ENCODE measurements at places on chromosomes 3 and 15.

DNA sequence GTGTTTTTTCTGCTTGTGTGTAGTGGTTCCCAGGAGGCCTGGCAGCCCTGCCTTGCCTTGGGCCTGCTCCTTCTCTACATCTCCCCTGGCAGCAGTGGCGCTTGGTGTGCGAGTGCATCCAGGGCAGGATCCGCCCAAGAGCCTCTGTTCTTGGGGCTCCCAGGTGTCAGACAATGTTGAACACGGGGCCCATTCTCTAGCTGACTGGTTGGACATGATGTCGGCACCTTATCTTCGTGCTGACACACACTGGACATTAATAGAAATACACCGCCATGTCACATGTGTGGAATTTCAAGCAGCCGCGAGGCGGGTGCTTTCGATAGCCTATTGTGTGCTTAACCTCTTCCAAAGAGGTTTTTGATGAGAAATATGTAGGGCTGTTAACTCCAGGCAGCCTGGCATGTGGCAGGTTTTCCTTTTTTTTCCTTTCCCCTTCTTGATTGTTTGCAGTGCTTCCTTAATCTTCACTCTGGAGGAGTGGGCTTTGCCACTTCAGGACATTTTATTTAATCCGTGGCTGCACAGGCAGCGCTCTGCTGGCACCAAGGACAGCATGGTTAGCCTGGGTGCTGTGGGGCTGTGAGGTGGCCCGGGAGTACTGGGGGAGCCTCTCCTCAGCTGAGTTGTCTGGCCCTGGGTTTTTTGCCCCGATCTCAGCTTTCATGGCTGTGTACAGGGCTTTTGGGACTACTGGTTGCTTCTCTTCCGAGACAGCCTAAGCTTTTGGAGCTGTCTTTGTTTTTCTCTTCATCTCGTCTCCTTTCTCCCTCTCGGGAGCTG is 42.5 kb downstream of the CHCHD6 start:
- DNase-seq = no peak

DNA sequence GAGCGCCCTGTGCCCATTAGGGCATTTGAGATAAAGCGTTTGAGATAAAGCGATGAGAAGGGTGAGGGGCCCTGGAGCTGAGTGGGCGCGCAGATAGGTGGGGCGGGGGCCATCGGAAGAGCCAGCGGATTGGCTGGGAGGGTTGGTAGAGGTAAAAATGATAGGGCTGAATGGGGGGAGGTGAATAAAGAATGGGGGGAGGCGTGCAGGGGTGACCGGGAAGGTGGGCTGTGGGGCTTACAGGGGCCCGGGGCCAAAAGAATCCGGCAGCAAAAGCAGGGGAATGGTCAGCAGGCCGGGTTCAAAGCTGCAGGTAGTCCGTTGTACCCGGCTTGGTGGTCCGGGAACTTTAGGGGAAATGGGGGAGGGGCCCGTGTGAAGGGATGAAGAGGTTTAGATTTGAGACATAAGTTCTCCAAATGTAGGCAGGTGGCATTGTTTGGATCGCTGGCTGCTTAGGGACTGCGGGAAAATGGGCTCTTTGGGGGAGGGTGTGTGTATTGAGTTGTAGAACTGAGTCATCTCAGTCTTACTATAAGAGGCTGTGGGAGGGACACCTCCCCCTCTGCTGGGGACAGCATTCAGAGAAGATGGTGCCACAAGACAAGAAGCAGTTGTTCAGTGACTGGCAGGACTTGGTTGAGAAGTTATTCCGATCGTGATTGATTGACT is 610 bp downstream of the ARID3B start:
- DNase-seq = no peak

DNA sequence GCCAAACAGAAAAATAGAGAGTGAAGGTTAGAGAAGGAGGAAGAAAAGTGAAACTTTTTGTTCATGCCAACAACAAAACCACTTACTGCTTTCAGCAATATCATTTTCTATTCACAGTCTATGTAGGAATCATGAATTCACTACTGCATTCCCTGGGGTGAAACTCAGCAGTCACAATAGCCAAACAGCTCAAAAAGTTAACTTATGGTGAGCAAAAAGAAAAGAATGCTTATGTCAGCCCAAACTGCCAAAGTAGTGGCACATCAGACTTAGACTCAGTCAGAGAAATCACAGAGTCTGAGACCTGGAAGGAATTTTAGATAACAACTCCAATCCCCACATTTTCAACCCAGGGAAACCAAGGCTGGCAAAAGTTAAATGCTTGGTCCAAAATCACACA is 238.7 kb upstream of the TMCO5A start:
- no peak for DNase-seq

DNA sequence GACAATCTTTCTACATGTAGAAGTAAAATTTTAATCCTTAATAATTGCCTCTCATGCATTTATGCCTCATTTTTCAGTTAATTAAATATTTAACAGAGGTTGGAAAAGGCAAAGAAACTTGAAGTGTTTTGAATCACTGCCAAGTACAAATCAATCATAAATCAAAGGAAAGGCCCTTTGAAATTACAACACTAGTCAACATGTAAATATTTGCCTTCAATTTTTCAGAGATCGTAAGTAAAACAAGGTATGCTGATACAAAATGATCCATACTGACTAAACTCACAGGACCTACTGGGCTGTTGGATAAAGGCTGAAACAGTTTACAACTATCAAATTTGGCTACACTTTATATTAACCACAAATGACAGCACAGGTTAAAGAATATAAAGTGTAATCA is 33.9 kb downstream of the ZBBX start:
- no peak for DNase-seq

DNA sequence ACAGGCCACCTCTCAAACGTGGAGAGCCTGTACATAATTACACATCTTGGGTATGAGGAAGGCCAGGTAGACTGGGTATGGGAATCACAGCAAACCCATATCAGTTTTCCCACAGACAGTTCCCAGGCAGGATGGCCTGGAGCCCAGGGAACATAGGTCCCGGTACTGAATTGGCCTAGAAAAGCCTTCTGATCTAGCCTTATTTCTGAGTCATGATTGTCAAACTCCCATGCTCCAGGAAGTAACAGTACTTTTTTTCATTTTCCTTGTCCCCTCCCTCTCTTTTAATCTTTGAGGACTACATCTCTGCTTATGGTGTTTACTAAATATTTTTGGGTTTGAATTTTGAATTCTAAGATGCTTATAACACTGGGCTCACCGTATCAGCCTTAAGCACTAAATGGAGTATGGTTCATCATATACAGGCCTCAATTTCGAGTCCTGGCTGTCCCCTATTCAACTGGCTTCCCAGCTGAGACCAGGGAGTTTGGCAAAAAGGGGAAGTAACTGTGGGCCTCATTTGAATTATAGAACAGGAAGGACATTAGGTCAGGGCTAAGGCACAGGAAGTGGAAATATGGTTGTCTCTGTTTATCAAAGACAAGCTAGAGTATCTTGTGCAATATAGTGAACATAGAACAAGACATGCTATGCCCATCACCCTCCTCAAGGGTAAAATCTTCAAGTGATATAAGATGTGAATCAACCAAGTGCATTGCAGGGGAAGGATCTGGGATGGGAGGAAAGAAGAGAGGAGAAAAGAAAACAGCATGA is 494.6 kb downstream of the NTRK3 start:
- DNase-seq = no peak

DNA sequence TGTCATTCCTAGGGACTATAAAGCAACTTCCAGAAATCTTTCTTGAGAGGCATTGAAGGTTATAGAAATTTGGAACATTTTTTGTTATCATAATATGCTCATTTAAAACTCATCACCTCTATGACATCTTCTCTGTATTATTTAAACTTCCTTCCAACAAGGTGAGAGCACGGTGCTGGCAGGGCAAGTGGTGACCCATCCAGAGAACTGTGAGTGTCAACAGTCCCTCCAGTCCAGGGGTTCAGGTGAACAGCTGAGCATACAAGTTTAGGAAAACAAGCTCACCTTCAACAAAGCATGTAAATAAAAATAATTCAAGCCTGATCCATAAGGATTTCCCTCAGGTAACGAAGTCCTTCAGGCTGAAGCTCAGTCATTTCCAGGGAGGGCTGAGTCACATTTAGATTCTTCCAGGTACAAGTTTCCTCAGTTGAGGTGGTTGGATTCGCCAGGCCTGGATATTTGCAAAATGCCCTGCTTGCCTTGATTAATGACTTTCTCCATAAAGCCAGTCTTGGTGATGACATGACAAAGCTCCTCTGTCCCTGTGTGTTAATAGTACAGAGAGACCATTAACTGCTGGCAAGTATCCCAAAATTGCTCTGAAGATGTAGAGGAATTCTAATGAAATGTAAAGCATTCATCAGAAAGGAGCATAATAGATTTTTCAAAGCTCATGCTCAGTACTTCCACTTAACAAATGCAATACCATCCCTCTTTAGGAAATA is 263.6 kb upstream of the GADL1 start:
- no peak for DNase-seq

DNA sequence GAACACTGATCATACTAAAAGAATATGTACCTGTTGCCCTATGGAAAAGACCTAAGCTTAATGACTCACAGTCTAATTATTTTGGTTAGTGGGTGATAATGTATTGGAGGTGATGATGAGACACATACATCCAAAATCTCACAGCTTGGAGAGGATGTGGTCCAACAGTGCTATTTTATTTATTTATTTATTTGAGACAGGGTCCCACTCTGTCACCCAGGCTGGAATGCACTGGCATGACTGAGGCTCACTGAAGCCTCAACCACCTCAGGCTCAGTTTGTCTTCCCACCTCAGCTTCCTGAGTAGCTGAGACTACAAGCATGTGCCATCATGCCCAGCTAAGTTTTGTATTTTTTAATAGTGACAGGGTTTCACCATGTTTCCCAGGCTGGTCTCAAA is 35.0 kb downstream of the LPP start:
- DNase-seq = no peak

- DNase-seq = no peak
Measured at GRCh38 chr3:61808526-61808925, 247.2 kb downstream of the PTPRG start.

All from progenitor cell of endocrine pancreas (in vitro differentiated cells).